ENCODE measurements at places on chromosomes 4 and X.

GRCh38 chr4:24980064-24980690 is 50.6 kb downstream of the LGI2 start:
- no peak for DNase-seq

DNA sequence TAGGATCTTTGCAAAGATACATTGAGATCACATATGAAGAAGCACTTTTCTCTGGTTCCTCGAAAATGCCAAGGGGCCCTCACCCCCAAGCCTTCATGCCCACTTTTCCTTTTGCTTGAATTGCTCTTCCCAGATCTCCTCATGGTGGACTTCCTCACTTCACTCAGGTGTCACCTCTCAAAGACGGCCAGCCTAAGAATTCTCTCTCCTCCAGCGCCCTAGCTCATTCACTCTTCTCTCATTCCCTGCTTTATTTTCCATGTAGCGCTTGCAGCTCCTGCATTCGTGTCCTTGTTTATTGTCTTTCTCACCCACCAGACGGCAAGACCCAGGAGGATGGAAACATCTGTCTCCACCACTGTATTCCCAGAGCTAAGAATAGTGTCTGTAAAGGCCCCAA is 32.9 kb downstream of the CCKAR start:
- DNase-seq, result no peak

DNA sequence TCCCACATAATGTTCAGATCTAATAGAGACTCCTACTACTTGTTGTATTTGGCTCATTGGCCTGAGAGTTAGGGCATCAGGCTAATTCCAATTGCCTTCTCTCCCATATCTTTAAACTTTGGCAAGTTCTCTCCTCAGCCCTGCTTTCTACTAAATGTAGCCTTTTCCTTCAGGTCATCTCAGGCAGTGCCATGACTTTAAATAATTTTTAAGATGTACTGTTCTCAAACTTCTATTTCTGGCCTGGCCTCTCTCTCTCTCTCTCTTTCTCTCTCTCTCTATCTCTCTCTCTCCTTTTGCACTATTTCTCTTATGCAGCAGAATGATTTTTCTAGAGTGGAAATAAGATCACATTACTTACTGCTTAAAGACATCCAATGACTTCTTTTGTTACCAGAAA is 114.5 kb upstream of the PAQR3 start:
- DNase-seq, result no peak

DNA sequence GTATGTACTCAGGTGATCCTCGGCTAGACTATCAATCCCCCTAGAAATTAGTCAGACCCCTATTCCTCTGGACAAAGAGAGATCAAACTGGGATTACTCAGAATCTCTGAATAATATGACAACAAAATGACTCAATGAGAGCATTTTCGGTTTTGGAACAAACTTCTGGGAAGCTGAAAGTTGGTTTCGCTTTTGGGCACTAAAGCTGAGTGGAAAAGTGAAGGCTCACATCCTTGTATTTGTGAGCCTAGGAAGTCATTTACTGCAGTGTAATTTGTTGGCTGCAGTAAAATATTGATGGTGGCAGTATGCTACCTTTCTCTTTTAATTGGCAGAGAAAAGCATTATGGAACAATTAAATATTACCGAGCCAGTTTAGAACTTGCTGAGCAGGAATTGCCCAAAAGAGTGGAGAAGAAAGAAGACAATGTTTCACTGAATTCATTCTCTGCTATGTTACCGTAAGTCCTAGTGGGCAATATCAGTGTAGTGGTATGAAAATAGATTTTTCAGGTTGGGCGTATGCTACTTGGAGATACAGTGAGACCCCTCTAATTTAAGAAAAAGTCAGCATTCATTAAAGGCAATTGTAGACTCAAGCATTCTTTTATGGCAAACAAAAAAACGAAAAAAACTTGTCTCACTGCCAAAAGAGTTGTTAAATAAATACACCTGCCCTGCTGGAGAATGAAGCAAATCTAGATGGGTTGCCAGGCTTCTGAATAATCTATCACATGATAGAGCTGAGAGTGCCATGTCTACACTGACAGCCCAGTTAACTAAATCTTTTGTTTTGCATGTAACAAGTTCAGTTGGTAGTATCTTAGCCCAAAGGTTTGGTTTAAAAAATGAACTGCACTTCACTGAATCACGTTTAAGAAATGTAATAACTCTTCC is 69.6 kb downstream of the AGTR2 start:
- no peak for DNase-seq

- no peak for DNase-seq
Measured at GRCh38 chr4:84870398-84871163, 95.9 kb downstream of the WDFY3 start.

DNA sequence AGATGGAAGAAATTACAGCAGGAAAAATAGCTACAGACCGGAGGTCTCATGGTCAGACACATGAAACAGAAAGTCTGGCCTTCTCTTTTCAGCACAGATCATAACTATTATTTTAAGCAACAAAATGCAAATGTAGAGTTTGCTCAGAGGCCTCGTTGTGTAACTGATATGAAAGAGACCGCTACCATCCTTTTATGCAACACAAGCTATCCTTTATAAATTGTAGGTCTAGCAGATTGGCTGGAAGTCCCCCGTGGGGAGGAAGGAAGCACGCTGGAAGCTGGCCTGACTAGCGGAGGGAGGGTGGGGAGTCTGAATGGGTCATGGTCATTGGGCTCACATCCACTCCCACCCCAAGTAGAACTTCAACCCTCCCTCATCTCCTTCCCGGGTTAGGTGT is 27.7 kb downstream of the DMP1 start:
- DNase-seq, result no peak

DNA sequence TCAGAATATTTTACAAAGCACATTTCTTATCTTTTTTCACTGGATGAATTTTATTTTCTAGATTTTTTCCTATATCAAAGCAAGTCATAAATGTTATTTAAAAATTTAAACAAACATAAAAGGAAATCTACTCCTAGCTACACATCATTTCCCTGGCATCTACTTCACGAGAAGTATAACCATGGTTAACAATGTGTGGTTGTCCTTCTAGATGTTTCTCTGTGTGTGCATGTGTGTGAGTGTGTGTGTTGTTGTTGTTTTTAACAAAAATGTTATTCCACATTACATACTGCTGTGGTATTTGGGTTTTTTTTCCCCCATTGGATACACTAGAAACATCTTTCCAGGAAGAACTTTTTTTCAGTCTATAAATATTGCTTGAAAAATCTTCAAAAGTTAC is 103.1 kb downstream of the CHIC2 start:
- DNase-seq, result no peak
